Omental fat pad (tissue), 4 donors: ENCODE measurements at places on chromosomes 6 and 20. TPM values are rescaled to one million over a fixed set of nuclear protein-coding genes. Genes with fewer than 3 reads are reported as not detected.

SLC17A9 gene
- total RNA-seq, result 3.3 TPM

- no peak for DNase-seq
Observed at GRCh38 chr6:147001621-147002020, 202.6 kb upstream of the STXBP5 start.

DNA sequence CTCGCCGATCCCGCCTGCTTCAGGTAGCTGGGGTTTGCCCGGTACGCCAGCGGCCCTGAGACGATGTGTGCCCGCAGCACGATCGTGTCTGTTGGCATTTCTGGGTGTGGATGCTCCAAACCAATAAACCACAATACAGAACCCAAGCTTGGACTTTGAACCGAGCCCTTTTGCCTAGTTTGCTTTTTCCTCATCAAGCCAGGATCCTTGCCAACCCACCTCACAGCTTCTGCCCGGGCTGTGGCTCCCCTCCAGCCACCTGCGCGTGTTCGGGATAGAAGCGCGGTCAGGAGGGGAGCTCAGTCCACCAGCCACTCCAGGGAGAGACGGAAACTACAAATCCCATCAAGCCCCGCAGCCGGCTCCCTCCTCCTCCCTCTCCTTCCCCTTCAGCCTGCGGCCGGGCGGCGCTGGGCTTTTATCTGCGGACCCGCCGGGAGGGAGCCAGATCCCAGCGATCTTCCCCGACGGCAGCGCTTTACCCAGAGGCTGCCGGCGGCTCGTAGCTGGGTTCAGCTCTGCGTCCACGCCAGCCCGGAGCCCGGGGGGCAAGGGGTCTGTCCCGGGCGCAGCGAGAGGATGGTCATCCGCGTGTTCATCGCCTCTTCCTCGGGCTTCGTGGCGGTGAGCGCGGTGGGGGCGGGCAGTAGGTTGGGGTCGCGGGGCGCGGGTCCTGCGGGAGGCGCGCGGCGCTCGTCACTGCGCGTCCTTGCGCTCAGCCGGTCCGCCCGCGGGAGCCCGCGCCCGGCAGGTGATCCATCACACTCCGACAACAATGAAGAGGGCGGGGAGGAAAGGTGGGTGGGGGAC is at the start of gene SH3BGRL2:
Gene SH3BGRL2, plus strand, starts transcription at position 447 of the 810 bp plus-strand sequence. Its CDS starts 133 bp downstream, at position 580.
- DNase-seq, result peak; percentile 34

DNA sequence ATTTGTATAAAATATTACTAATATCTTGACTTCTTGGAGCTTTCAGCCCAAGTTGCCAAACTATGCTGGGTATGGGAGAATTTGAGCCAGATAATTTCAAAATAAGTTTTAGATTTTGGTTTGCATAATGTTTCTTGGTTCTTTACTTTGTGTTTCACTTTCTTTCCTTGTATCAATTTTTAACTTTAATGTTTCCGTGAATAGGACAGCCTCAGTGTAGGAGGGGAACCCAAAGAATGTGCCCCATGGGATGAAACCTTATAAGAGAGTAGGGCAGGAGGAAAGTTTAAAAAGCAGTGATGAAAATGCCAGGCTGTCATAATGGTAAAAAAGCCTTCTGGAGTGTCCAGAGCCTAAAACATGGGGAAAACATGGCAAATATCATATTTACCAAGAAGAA is 252.4 kb upstream of the IRAK1BP1 start:
- no peak for DNase-seq

GRCh38 chr20:36217226-36217625 is 19.1 kb upstream of the AAR2 start:
- no peak for DNase-seq

AGER gene
- 1.1 TPM for total RNA-seq

DNA sequence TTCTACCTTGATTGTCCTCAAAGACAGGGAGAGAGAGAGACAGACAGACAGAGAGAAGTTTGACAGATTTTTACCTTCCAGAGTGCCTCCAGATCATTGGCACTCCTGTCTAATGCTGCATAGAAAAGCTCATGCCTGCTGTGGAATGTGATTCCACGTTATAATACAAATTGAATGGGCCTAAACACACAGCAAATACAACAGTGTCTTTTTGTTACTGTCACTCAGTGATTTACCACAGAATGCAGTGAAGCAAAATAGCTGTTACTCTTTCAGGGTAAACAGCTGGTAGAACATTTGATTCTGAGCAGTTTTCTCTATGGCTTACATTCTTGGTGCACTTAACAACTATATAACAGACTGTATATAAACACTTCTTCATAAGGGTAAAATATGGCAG is 558.7 kb downstream of the LMBRD1 start:
- no peak for DNase-seq

SPDEF gene
- not detected for total RNA-seq

DNA sequence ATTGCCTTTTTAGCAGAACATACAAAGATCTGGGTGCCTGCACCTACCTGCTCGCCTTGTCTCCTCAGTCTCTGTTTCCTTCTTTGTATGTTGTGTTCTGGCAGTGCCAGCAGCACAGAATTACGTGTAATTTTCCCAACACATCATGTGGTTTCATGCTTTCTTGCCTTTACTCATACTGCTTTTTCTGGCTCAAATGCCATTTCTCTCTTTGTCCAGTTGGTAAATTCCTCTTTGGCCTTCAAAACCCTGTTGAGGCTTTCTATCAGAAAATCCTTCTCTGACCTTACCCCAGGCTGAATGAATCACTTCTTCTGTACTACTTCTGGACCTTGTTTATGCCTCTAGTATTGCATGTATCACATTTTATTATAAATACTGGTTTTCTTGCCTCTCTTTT is 31.8 kb downstream of the L3MBTL3 start:
- DNase-seq, result no peak

- no peak for DNase-seq
Observed at GRCh38 chr20:48892891-48893290, 28.6 kb upstream of the ARFGEF2 start.

- DNase-seq, result no peak
Observed at GRCh38 chr20:41166201-41167117, 29.1 kb downstream of the PLCG1 start.
